Fibroblast of skin of left quadriceps (primary cell): ENCODE measurements at places on chromosomes 4 and X.
A peak's percentile ranks its signal among the peaks of the same experiment; 100 is the strongest.

- DNase-seq: peak; percentile 38
Observed at GRCh38 chrX:107000013-107000515, at the start of gene MORC4. Gene MORC4, minus strand, starts transcription at chrX:107000212. Its CDS starts 243 bp downstream, at chrX:106999969.

DNA sequence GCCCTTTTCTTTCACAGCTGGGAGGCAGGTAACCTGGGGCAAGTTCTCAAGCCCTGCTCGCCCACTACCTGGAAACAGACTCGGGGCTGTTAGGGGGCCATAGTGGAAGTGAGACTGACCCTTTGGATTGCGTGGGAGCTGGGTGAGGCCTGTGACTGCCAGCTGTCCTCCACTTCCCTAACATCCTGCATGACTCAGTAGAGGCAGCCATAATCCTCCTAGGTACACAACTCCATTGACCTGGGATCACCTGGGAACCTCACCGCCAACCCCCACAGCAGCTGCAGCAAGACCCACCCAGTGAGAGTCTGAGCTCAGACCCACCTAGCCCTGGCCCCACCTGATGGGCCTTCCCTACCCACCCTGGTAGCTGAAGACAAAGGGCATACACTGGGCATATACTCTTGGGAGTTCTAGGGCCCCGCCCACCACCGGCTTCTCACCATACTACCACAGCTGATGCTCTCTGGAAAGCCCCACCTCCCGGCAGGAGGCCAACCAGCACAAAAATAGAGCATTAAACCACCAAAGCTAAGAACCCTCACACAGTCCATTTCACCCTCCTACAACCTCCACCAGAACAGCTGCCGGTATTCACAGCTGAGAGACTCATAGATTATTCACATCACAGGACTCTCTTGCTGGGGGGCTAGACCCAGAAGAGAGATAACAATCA is 61.1 kb upstream of the DCTD start:
- peak; percentile 32 for DNase-seq

- DNase-seq: no peak
Observed at GRCh38 chr4:39166177-39166576, 16.2 kb upstream of the WDR19 start.

DNA sequence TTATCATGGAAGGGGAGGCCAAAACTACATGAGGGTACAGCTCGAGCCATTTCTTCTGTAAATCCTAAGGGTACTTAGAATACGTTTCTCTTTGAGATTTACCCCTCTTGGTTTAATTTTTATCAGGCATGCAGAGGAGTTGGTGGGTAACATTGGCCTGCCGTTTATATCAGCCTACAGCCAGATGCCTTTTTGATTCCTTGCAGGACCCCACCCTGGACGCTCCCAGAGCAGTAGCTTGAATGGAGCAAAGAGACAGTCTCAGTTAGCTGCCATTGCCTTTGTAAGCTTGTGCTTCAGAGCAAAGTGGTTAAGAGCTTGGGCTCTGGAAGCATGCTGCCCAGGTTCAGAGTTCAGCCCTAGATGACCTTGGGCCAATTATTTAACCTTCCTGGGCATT is 9.0 kb downstream of the DOCK11 start:
- DNase-seq: no peak

- no peak for DNase-seq
Observed at GRCh38 chr4:4254199-4254598, 6.2 kb upstream of the TMEM128 start.

- peak; percentile 59 for DNase-seq
Observed at GRCh38 chr4:17082186-17082585, 183.7 kb upstream of the LDB2 start.

DNA sequence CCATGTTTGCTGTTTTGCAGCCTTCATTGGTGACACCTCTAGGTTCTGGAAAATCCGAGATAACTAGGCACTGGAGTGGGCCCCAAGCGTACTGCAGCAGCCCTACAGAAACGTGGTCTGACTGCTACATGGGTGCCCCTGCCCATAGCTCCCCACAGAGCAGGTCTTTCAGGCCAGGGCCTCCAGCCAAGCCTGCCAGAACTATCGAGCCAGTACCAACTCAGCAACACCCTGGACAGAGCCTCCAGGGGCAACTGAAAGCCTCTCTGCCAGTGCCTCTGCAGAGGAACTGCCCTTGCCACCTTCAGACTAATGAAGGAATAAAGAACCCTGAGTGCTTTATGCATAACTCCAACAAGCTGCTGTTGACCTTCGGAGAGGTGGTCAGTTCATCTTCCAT is 111.1 kb upstream of the PPP3CA start:
- DNase-seq: no peak

- DNase-seq: no peak
Observed at GRCh38 chr4:124478470-124478869, 234.1 kb downstream of the ANKRD50 start.

- DNase-seq: no peak
Observed at GRCh38 chrX:150282953-150283352, 80.2 kb upstream of the MAMLD1 start.

- no peak for DNase-seq
Observed at GRCh38 chrX:24846550-24847150, 152.9 kb downstream of the POLA1 start.

GRCh38 chrX:3244955-3245354 is 101.5 kb downstream of the MXRA5 start:
- no peak for DNase-seq

- no peak for DNase-seq
Observed at GRCh38 chr4:112519689-112520597, 4.0 kb upstream of the NEUROG2 start.

- DNase-seq: no peak
Observed at GRCh38 chr4:40559585-40560465, 69.8 kb downstream of the RBM47 start.

DNA sequence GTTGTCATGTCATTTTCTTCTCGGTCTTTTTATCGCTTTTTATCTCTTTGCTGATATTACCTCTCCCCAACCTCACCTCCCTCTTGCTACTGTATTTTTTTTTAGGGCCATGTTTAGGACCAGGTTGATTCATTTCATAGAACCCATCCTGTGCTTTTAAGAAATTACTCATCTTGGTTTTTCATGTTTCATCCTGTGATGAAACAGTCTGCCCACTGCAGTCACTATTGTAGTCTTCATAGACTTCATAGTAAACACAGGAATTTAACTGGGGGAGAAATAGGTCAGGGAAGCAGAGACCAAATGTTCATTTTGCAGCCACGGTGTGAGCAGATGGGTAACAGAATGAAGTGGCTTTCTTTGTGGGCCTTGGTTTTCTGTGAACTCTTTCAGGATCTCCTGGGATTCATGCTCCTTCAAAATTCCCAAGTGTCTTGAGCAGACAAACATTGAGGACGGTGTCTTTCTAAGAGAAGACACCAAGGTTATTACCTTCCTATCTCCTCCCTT is 161.8 kb downstream of the NAA11 start:
- no peak for DNase-seq

- DNase-seq: no peak
Observed at GRCh38 chr4:26874110-26874509, 13.5 kb downstream of the STIM2 start.

GRCh38 chr4:152972821-152973628 is 36.9 kb downstream of the FHDC1 start:
- peak; percentile 78 for DNase-seq

DNA sequence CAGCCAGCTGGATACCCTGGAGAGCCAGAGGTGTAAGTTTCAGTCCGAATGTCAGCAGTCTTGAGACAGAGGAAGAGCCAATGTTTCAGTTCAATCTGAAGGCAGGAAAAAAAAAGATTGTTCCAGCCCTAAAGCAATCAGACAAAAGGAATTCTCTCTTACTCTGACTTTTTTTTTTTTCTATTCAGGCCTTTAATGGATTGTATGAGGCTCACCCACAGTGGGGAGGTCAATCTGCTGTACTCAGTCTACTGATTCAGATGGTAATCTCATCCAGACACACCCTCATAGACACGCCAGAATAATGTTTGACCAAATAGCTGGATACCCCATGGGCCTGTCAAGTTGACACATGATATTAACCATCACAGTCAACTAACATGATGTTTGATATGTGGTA is 51.9 kb downstream of the TEX13A start:
- DNase-seq: no peak

DNA sequence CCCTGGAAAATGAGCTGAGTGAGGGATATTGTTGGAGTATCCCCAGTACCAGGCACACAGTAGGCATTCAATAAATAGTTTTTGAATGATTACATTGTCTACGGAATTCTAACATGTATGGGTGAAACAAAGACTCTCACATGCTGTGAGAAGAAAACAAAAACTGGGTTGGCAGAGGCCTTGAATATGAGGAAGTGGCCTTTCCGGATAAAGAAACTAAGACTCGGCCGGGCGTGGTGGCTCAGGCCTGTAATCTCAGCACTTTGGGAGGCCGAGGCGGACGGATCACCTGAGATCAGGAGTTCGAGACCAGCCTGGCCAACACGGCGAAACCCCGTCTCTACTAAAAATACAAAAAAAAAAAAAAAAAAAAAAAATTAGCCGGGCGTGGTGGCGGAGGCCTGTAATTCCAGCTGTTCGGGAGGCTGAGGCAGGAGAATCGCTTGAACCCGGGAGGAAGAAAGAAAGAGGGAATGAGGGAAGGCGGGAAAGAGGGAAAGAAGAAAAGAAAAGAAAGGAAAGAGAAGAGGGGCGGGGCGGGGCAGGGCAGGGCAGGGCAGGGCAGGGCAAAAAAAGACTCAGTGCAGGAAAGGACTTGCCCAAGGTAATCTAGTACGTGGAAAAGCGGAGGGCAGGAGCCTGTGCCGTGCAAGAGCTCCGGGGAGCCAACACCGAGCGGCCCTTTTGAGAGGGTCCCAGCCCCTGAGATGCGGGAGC is 689 bp upstream of the TMA16 start:
- DNase-seq: no peak

- no peak for DNase-seq
Observed at GRCh38 chr4:48093991-48094416, 40.0 kb downstream of the TXK start.

- no peak for DNase-seq
Observed at GRCh38 chr4:150439451-150439933, 142.5 kb upstream of the MAB21L2 start.

- no peak for DNase-seq
Observed at GRCh38 chrX:107684956-107685385, 56.7 kb downstream of the PRPS1 start.
